ENCODE measurements at places on chromosomes 4 and X.

DNA sequence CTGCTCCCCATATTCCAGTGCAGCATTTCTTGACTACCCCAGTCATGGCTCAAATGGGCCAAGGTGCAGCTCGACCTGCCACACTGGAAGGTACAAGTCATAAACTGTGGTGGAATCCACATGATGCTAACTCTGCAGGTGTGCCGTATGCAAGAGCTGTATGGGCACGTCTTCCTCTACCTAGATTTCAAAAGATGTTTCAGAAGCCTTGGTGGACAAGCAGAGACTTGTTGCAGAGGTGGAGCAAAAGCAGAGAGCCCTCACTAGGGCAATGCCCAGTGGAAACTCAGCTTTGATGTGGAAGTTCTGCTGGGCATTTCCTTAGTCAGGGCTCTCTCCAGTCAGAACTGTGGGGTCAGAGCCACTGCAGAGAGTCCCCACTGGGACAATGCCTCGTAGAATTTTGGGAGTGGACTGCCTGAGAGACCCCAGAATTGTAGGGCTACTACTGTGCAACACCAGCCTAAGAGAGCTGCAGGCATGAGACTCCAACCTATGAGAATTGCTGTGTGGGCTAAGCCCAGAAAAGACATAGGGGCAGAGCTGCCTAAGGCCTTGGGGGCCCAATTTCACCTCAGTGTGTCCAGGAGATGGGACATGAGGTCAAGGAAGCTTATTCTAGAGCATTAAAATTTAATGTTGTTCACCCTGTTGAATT lies 65.7 kb downstream of the BEX3 start:
- DNase-seq = no peak

DNA sequence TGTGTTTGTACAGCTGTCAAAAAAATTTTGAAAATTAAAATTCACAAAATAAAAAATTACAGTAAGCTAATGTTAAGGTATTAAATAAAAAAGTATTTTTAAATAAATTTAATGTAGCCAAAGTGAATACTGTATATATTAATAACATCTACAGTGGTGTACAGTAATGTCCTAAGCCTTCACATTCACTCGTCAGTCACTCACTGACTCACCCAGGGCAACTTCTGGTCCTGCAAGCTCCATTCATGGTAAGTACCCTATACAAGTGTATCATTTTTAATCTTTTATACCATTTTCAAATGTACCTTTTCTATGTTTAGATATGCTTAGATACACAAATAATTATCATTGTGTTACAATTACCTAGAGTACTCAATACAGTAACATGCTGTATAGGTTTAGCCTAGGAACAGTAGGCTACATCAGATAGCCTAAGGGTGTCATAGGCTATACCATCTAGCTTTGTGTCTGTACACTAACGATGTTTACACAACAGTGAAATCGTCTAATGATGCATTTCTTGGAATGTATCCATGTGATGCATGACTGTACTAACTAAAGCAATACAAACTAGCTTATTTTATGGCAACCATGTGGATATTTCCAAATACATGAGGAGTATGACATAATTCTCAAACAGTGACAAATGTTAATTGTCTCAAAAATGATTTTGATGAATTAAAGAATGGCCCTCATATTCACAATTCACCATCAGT lies 13.7 kb downstream of the DDX60 start:
- DNase-seq = peak; percentile 51

- no peak for DNase-seq
Measured at GRCh38 chr4:148057984-148058859, 326.3 kb downstream of the ARHGAP10 start.

- no peak for DNase-seq
Measured at GRCh38 chrX:15320297-15320696, 4.9 kb upstream of the ASB11 start.

GRCh38 chr4:174763454-174764104 lies 65.5 kb downstream of the GLRA3 start:
- DNase-seq = peak; percentile 4

- DNase-seq = peak; percentile 67
Measured at GRCh38 chrX:133638285-133638684, 223.0 kb upstream of the GPC4 start.

GRCh38 chr4:183242291-183242690 lies 77.8 kb downstream of the CLDN22 start:
- DNase-seq = no peak

DNA sequence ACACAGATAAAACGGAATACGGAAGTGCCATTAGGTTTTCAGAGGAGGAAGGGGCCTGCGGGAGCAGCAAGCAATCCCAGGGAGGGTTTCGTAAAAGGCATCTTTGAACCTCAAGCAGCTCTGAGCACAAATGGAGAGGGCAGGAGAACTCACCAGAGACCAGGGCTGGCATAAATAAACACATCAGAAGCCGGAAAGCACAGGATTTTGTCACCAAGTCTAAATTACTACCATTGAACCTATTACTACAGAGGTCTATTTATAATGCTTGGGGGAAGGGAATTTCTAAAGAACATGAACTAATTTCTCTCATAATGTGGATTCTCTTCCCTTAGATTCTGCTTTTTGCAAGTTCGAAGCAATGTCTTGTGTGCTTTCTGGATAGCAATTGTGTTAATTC lies 39.6 kb upstream of the MBTPS2 start:
- no peak for DNase-seq

DNA sequence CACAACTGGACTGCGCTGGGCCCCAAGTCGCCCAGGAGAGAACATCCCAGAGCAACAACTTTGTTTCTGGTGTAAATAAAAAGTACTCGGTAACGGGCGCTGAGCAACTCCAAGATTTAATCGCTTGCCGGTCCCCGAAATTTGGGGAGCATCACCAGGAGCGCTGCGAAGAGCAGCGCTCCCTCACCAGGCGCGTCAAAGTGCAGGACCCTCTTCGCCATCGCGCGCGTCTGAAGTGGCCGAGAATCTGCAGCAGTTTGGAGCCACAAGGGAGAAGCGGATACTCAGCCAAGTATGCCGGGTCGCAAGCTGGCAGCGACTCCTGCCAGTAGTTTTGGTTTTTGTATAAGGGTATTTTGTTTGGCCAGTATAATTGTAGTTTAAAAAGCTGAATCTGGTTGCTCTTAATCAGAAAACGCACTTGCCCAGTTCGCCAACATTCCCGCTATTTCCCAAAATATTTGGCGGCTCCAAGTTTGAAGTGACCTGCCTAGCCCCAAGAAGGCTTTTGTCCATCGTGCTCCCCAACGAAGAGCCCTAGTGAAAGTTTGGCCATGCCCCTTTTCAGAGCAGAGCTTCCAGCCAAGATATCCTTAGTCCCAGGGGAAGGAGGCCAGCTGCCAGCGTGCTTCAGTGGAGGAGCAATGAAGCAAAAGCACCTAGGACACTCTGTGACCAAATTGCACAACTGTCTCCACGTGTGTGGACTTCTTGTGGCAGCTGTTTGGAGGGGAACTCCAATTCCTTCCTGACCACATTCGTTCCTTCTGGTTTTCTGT lies 557 bp upstream of the KDR start:
- DNase-seq = no peak

- DNase-seq = no peak
Measured at GRCh38 chr4:103074744-103075434, 1.7 kb downstream of the SLC9B2 start.

GRCh38 chr4:127071443-127071842 lies 561.3 kb upstream of the INTU start:
- no peak for DNase-seq

DNA sequence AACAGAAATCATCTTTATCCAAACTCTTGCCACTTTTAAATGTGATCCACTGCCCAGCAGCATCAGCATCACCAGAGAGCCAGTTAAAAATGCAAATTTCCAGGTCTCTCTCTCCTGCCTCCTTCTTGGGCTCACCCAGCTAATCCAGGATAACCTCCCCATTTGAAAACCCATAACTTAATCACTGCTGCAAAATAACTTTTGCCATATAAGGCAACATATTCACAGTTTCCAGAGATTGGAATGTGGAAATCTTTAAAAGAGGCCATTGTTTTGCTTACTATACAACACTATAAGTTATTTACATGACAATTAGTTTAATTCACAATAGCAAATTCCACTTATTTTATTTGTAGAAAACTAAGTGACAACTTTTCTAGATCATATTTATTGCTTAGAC lies 4.8 kb upstream of the EXOSC9 start:
- DNase-seq = peak; percentile 43

- no peak for DNase-seq
Measured at GRCh38 chr4:167084321-167084720, 150.0 kb downstream of the SPOCK3 start.

DNA sequence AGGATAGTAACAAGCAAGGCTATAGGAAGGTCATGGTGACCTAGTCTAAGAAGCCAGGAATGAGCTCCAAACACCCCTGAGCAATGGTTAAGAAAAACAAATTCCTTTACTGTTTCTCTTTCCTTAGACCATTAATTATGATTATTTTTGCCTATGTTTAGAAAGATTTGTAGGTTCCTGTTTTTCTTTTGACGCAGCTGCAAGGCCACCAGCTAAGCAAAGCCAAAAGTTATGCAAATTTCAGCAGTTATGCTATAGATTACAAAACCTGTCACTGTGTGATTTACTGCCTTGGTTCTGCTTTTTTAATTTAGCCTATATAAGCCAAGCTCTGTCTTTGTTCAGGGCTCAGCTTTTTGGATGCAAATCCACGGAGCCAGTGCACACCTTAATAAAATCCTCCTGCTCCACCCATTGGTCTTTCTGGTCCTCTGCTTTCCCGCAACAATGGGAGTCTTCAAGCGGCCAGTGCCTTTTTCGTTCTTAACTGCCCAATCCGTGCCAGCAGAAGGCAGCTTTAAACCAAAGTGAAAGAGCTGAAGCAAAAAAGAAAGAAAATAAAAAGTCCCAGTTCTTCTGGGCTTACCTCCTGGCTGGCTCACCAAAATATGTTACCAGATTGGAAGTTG lies 1.4 kb upstream of the CEP135 start:
- DNase-seq = peak; percentile 51

GRCh38 chr4:2806390-2807355 lies 13.8 kb downstream of the SH3BP2 start:
- no peak for DNase-seq

DNA sequence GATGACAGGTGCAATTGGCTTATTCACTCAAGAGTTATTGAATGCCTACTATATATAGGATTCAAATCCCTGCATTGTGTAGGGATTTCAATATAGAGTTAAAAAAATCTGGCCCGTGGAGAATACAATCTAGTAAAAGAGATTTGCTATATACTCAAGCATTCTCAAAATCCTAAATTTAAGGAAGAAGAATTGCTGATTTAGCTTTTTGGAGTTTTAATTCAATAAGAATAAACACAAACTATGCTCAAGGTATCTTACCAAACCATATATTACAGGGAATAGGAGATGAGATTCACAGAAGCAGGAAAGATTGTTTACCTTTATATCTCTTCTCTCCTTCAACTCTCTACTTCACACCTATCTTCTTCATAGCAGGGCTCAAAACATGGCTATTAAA lies 476.8 kb downstream of the PACRGL start:
- DNase-seq = no peak

DNA sequence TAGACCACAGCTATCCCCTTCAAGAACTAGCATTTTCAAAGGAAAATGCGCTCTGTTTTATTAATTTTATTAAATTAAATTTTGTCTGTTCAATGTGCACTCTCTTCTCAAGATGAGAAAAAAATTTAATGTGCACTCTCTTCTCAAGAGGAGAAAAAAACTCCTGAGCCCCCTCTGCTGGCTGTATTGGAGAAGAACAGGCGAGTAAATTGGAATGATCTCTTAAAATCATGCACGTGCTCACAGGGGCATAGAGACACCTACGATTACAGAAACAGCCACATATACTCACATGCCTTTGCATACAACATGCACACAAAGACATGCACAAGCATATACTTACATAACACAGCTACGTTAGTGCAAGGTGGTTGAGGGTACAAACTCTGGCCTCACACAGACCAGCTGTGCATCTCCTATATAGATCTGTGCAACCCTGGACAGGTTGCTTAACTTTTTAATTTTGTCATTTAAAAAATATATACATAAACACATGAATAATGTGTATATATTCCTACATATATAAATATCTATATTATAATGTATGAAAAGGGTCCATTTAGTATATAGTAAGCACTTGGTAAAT lies 176.2 kb upstream of the CXorf66 start:
- peak; percentile 9 for DNase-seq

GRCh38 chrX:134365904-134366303 lies 94.1 kb upstream of the HPRT1 start:
- no peak for DNase-seq

DNA sequence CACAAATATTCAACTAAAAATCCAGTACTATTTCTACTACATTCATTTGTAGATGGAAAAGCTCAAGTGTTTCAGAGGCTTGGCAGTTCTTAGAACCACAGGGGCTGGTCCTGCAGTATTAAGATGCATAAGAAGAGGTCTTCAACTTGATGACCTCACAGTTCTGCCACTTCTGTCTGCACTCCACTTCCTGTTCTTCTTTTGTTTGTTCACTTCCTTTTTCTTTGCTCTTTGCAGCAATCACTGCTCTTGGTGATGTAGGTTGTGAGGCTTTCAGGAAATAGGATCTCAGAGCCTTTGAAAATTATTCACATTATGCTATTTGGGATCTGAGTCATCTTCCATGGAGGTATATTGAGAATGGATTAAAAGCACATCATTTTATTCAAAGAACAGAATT lies 602.0 kb upstream of the CPEB2 start:
- DNase-seq = no peak

- no peak for DNase-seq
Measured at GRCh38 chrX:129347291-129347690, 176.0 kb downstream of the SMARCA1 start.

DNA sequence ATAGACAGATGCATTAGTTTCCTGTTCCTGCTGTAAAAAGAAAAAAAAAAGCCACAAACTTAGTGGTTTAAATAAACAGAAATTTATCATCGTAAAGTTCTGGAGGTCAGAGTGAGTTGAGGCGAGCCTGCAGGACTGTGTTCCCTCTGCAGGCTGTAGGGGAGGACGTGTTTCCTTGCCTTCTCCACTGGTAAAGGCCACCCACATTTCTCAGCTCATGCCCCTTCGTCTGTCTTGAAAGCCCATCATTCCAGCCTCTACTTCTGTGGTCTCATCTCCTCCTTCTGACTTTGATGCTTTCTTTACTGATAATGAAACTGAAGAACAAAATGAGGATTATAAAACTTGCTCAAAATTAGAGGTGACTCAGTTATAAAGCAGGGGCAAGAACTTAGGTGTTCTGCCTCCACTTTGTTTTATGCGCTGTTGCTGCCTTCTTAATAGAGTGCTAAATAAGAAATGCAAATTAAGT lies 143.0 kb downstream of the STIM2 start:
- peak; percentile 36 for DNase-seq

Measured in fibroblast of skin of abdomen (primary cell).